ENCODE measurements at places on chromosomes 7 and 10.
A peak's percentile ranks its signal among the peaks of the same experiment; 100 is the strongest.

DNA sequence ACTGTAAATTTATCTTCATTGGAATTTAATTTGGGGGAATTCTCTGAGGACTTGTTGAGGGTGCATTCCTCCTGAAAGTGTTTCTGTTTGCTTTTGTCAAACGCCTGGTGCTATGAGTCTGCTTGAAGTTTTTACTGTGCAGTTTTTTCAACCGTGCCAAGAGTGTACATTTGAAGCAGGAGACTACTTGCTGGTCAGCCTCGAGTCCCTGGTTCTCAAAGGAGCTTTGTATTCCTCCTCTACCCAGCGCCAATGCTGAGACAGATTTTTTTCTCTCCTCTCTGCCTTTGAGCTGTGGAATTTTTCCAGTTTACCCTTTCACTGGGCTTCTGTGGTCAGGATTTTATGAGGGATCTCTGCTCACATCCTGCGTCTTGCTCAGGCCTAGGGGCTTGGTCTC, 62.1 kb downstream of the NPY start:
- no peak for DNase-seq

DNA sequence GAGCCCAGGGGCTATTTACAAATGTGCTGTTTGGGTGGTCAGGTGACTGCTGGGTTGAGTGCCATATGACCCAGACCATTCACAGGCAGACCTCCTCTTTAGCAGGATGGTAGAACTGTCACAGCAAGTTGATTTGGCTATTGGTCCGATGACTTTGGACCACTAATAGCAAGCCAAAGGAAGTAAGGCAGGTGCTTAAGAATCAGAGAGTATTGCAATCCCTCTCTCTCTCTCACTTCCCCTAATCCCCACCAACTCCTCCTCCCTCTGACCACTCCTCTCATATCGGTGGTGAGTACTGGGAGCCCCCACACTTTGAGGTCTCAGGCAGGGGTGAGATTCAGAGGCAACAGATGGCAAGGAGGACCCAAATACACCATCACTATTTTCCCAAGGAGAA, 165.3 kb downstream of the TRIL start:
- peak; percentile 35 for DNase-seq

GRCh38 chr10:116637830-116638229, 17.1 kb downstream of the PNLIPRP2 start:
- DNase-seq = no peak

GRCh38 chr10:60048091-60048501, 141.7 kb upstream of the CCDC6 start:
- no peak for DNase-seq

DNA sequence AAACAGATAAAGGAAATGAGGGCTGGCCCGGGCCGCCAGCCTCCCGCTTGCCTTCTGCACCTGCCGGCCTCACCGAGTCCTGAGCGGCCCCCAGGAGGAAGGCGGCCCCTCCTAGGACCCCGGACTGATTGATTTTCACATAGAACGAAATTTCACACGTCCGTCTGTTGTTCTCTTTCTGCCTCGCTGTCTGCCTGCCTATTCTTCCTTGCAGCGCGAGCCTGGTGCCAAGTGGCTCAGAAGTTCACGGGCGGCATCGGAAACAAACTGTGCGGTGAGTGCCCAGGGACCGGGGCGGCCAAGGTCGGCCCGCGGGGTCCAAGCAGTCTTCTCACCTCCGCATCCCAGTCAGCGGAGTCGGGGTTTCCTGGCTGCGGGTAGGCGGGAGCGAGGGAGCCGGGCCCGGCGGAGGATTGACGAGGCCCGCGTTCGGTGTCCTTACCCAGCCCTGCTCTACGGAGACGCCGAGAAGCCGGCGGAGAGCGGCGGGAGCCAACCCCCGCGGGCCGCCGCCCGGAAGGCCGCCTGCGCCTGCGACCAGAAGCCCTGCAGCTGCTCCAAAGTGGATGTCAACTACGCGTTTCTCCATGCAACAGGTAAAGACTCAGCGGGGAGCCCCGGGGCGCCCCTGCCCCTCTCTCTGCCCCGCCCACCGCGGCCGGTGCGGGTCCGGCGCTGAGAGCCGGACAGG, 967 bp downstream of the GAD2 start:
- peak; percentile 44 for DNase-seq

DNA sequence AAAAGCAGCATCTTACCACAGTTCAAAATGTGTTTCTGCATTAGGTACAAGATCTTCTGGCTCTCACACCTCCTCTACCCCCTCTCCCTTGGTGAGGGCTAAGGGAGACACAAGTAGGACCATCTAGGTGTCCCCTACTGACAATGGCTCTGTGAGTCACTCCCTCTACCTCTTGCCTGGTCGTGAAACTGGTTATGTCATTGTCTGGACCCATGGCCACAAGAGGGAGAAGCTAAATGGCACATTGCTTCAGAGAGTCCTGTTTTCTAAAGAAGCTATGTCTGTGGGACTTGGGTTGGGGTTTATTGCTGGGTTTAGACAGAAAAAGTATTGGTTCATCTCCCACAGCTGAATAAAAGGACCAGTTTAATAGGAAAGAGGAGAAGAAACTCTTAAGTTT, 4.0 kb upstream of the PLXNA4 start:
- DNase-seq = peak; percentile 34

DNA sequence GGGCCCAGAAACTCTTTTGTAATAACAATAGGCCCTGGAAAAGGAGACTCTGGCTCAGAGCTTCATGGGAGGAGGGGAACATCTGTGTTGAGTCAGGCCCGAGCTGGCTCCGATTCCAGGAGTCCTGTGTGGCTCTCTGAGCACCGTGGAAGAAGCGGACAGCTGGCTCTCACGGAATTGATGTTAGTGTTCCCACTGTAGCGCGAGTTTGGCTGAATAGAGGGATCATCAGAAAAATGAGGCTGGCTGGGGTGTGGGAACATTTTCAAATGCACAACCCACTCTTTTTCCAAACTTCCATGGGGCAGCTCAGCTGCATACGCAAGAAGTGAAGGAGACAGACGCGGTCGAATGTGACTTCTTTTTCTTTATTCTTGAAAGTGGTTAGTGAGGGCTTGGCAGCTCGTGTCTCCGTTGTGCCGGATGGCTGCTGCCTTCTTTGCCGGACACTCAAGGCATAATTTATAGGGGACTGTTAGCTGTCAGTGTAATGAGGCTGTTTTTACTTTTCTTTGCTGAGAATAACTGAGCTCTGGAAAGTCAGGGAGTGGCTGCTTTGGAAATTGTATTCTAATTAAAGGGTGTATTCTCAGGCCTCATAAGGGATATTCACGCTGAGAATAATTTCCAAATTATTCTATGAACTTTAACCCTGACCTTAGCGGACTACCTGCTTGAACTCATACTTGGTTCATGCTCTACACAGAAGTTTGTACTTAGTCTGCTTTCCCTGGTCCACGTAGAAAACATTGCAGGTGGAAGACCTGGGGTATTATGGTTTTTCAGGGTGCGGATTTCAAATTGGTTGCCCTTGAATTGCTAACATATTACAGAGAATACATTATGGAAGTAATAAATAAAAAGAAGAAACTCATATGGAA, 23.1 kb downstream of the MDFIC start:
- no peak for DNase-seq

DNA sequence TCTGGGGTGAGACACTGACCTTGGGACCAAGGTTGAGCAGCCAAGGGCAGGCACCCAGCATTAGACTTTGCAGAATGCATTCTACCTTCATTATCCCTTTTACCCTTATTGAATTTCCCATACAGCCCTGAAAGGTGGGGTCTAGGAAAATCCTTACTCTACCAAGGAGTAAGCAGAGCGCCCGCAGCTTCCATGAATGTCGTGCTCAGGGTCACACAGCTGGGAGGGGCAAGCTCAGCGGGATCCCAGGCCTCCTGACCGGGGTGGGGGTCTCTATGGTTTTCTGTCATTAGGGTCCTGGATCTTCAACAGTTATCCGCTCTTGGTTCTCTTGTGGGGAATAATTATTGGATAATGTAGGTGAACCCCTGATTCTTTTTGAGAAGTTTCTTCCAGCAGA, 30.7 kb upstream of the BTBD16 start:
- DNase-seq = no peak

GRCh38 chr7:41573862-41574261, 129.0 kb downstream of the INHBA start:
- no peak for DNase-seq

GRCh38 chr7:73966941-73967831, 60.8 kb upstream of the ELN start:
- DNase-seq = no peak

- no peak for DNase-seq
Measured at GRCh38 chr10:108561649-108562048, 1361.7 kb downstream of the XPNPEP1 start.

GRCh38 chr10:117617659-117618058, 75.1 kb downstream of the EMX2 start:
- DNase-seq = no peak

- no peak for DNase-seq
Measured at GRCh38 chr7:66696774-66697191, 43.8 kb upstream of the RABGEF1 start.

DNA sequence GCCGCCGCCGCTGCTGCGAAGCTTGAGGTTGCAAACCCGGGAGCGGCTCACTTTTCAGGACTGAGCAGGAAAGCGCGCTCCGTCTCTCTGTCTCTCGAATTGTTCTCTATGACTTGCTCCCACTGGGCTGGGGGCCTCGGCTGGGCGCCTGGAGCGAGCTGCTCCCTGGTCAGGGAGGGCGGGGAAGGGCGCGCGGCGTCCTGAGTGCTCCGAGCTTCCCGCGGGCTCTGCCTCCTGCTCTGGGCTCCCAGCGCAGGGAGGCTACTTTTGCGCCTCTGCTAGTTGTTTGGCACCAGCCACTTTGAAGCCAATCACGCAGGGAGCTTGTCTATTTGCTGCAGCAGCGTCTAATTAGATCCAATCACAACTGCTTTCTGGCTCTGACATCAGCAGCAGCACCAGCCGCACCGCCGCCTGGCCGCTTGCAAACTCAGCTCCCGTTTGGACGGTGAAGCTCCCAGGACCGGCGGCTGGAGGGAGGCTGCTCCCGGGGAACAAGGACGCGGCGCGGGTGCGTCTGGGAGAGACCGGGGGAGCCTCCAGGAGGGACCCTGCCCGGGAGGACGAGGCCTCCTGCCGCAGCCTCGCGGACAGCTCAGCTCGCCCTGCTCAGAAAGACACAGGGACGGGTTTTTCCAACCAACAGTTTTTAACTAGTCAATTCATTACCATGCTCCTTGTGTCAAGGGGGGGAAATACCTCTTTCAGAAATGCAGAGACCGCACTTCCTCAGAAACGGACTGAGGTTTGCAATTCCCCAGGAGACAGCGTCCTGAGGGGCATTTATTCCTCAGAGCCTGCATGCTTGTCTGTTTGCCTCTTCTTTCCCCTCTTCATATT, at the start of gene ADARB2:
TSS of gene ADARB2 (minus strand) at position 304 of the 840 bp plus-strand sequence.
- DNase-seq = peak; percentile 88

- DNase-seq = no peak
Measured at GRCh38 chr10:11014671-11015445, 2.8 kb upstream of the CELF2 start.

DNA sequence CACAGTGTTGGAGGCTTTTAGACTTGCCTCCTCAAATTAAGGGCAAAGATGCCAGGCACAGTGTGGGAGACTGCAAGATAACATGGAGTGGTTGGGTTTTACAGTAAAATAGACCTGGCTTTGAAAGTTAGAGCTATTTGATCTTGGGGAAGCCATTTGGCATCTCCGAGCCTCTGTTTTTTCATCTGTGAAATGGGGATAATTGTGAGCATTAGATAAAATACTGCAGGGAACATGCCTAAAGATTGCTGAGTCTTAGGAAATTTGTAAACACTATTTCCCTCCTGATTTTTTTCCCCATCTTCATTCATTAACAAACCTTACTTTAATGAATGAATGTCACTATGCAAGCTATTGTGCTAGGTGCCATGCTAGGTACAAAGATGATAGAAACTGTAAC, 241.3 kb upstream of the SLC26A5 start:
- no peak for DNase-seq

GRCh38 chr10:19638182-19638895, 177.9 kb upstream of the PLXDC2 start:
- no peak for DNase-seq

DNA sequence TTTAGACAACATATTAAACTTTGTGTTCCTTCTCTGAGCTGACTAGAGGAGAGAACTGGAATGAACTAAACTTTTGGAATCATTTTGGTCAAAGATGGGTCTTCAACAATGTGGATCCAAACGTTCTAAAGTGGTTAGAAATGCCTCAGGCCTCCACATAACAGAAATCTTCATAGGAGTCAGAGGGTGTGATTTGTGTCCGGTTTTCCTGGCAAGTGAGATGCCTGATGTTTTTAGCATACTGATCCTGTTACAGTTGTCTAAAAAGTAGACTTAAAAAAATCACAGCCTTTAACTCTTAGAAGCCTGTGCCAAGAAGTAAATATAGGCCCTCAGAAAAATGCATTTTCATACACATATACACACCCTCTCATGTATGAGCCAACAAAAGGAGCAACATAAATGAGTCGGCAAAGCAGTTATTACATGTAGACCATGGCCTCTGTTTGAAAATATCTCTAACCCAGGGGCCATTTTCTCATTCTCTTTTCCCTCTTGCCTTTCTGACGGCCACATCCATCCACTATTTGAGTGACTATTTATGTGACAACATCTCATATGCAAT, 64.5 kb downstream of the ST7 start:
- no peak for DNase-seq

DNA sequence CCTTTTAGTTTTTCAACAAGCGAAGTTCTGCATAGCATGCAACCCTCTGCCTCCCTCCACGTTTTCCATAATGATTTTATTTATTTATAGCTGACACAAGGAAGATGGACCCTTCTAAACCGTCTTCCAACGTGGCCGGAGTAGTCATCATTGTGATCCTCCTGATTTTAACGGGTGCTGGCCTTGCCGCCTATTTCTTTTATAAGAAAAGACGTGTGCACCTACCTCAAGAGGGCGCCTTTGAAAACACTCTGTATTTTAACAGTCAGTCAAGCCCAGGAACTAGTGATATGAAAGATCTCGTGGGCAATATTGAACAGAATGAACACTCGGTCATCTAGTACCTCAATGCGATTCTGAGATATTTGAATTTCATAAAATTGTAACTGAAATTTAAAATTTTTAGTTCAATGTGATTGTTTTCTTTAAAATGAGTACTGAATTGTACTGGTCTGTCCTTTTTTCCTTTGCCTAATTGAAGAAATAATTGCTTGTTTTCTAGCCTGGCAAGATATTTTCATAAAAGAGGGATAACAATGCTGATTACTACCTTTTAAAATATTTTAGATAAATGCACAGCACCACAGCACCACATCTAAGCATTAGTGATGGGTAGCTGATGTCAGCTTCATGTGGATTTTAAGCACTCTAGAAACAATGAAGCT, 41.5 kb upstream of the SLC39A12 start:
- DNase-seq = peak; percentile 40

- DNase-seq = peak; percentile 29
Measured at GRCh38 chr7:42227541-42227935, 9.5 kb downstream of the GLI3 start.

GRCh38 chr10:84329196-84329611, 815 bp downstream of the CCSER2 start:
- DNase-seq = peak; percentile 39

- DNase-seq = no peak
Measured at GRCh38 chr10:129915526-129916378, 48.3 kb downstream of the EBF3 start.

DNA sequence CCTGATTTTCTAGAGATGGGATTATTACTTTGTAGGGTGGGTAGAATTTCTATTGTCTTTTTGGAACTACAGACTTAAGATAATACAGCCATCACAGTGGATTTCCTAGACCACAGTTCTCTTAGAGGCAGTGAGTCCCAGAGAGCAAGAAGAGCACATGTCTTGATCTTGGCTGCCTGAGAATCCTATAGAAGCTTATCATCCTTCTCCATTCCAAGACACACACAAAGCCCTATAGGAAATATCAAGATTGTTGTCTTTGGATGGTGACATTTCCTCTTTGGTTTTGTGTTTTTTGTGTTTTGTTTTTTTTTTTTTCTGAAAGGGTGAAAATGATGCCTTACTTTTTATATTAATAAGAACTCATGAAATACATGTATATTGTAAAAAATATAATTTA, 143.1 kb downstream of the AHR start:
- DNase-seq = no peak

Data from GM13976 (cell line).